ENCODE measurements at places on chromosomes 13 and 19. TPM values are rescaled to one million over a fixed set of nuclear protein-coding genes. Genes with fewer than 3 reads are reported as not detected.

ZNF791 gene
- total RNA-seq = 21.2 TPM

ZNF792 gene
- total RNA-seq = 2.2 TPM

CEBPA gene
- total RNA-seq = not detected

PSG2 gene
- 1.5 TPM for total RNA-seq

URI1 gene
- total RNA-seq = 47.1 TPM
